Tibial artery (tissue), 4 donors: ENCODE measurements at places on chromosomes 7 and 10.

GRCh38 chr7:127652333-127653248 lies 597 bp downstream of the SND1 start:
- DNase-seq, result no peak

- peak; percentile 76 for DNase-seq
These were observed 8.7 kb upstream of the BAMBI start for GRCh38 chr10:28668363-28669226.

DNA sequence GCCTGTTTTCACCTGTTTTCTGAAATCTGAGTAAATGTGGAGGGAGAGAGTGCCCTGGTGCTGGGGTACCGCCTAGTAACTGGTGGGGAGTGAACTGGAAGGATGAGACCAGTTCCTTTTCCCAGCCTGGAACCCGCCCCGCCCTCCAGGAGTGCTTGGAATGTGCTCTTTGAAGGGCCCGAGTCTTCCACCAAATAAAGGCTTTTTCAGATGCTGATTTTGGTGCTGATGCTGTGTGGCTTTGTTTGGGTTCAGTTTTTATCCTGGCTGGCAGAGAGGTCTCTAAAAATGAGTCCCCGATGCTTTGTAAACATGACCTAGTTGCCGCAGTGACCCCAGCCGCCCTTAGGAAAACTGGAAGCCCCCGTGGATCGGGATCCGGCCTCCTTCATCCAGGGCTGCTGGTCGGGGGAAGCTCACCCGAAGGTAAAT lies 25.9 kb downstream of the FOXK1 start:
- DNase-seq, result no peak

DNA sequence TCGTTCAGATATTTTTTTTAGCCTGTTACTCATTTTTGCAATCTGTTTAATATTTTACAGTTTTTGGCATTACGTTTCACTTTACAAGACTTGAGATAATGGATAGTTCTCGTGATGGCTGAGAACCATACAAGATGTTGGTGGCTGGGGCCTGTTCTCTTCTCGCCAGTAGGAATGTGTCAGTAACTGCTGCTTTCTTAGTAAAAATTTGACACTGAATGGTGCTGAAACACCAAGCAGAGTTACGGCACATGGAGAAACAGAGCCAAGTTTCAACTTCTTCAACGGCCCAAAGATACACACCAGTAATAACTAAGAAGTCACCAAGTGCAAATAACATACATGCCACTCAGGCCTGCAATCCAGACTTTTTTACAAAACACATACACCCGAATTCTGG lies 130.4 kb downstream of the NRP1 start:
- no peak for DNase-seq

- DNase-seq, result no peak
These were observed 50.4 kb downstream of the RBM33 start for GRCh38 chr7:155694851-155695250.

DNA sequence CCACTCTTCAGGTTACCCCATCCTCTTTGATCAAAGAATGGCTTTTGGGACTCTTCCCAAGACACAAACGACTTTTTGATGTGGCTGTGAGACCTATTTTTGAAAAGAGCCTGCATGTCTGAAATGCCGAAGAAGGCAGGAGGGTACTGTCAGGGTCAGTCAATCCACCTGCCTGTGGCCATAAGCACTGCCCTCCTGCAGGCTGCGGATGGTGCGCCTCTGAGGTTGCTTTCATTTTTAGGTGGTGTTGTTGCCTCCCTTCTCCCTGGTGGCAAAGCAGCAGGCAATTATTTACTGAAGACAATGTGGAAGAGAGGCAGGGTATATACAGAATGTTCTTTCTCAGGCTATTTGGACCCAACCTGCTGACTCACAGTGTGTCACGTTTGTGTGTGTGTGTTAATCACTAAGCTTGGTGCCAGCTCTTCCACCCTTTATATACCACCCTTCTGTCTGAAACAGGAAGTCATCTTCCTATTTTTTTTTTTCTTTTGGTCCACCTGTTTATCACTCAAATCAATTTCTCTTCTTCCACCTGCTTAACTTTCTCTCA lies 1421.2 kb upstream of the CELF2 start:
- no peak for DNase-seq

GRCh38 chr10:47335906-47336305 lies 12.3 kb upstream of the RBP3 start:
- peak; percentile 35 for DNase-seq

DNA sequence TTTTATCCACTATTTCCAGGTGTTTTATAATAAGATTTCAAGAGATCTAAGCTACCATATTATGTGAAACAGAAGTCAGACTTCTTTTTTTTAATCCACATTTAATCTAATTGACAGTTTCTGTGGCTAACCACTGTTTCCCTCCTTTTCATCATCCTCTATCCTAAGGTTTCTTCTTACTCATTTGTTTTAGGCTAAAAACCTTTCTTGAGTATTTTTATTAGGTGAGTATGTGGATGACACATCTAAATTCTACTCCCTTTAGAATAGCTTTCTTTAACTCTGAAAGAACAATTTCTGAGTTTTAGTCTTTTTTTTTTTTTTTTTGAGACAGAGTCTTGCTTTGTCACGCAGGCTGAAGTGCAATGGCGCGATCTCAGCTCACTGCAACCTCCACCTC lies 62.7 kb downstream of the NPY start:
- no peak for DNase-seq

- no peak for DNase-seq
These were observed 110.1 kb downstream of the ARID5B start for GRCh38 chr10:62011558-62011957.

- no peak for DNase-seq
These were observed 175.4 kb downstream of the MGMT start for GRCh38 chr10:129642427-129642826.

GRCh38 chr10:116636976-116637375 lies 16.2 kb downstream of the PNLIPRP2 start:
- no peak for DNase-seq

DNA sequence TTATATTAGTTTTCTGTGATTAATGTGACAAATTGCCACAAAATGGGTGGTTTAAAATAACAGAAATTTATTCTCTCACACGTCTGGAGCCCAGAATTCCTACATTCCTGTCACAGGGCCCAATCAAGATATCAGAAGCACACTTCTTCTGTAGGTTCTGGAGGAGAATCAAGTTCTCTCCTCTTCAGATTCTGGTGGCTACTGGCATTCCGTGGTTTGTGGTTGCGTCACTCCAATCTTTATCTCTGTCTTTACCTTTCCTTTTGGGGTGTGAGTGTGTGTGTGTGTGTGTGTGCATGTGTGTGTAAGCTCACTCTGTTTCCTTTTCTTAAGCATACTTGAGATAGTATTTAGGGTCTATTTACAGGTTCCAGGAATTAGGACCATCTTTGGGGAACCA lies 115.5 kb upstream of the DKK1 start:
- no peak for DNase-seq

DNA sequence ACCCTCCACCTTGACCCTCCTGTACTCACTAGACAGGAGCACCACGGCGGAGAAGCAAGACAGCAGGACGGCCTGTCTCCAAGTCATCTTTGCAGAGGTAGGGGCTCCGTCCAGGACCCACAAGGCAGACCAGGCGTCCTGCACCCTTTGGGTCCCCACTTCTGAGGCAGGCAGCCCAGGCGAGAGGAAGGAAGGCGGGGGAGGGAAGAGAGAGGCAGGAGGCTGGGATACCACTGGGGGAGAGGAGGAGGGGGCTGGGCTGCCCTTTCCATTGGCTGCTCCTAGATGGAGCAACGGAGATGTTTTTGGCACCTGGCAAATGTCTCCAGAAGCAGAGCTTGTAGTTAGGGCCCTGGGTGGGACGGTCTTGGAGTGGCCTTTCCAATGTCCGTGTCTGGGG lies at the start of gene UCMA:
TSS of gene UCMA (minus strand) at position 203 of the 400 bp plus-strand sequence. CDS start at position 87, 116 bp downstream.
- no peak for DNase-seq

DNA sequence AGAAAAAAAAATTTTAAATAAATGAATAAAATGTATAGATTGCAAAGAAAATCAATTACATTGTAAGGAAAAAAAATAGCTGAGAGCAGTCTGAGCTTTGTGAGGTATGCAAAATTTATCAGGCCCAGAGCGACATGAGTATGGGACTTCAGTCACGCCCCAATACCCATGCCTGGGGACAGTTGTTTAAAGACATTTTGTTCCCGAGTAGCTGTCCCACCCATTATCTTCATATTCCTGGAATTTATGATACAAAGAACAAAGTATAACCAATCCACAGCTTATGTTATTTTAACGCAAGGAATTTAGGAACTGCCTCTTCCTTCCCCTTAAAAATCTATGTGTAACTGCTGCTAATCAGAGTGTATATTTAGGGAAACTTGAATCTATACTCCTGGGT lies 1.6 kb upstream of the PON2 start:
- DNase-seq, result no peak

DNA sequence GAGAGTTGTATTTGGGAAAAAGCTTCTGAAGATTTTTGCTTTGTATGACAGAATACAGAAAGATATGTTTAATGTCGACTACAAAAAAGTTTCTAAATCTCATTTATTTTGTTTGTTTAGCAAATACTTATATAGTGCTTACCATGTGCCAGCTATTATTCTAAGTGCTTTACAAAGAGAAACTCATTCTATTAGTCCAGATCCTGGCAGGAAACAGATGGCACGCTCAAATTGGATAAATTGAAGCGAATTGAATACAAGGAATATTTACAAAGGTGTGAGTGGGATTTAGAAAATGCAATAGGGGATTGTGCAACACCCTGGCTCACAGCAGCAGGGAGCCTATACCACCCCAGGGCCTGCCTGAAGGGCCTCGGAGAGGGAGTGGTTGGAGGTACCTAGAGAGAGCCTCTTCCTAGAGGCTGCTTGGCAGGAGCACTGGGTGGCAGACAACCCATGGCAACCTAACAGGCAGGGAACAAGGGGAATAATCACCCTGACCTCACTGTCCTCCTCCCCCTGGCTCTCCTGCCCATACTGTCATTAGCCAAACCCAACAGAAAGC lies 27.6 kb upstream of the FAM204A start:
- no peak for DNase-seq

GRCh38 chr7:79141252-79141651 lies 312.2 kb downstream of the MAGI2 start:
- no peak for DNase-seq

DNA sequence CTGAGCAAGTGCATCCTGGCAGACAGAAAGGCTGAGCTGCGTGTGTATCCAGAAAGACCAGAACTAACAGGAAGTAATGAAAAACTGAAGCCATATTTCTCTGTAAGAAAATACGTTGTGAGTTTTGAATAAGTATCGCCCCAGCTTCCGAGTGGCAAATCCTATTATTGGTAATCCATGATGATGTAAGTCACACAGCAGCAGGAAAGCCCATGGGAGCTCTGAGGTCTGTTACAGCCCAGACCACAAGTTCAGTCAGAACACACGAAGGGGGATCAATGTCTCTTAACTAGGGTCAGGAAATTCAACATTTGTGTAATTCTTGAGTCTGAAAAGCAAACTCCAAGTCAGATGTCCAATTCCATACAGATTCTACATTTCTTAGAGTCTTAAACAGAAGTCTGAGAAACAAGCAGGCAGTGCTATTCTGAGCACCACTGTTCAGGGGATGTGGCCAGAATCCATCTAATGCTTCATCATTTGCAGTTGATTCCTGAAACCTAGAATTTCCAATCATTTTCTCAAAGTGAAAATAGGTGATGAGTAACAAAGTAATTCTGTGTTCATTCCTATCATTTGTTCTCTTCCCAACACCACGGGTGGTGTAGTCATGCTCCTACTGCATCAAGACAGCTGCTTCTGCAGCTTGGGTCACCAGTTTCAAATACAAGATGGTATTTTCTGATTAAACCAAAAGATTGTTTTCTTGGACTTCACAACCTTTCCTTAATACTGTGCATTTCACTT lies at the start of gene LRIT2:
TSS of gene LRIT2 (minus strand) at position 118 of the 747 bp plus-strand sequence. CDS start at position 94, 24 bp downstream.
- DNase-seq, result peak; percentile 6

GRCh38 chr7:41287559-41288335 lies 415.1 kb downstream of the INHBA start:
- no peak for DNase-seq

GRCh38 chr7:13904007-13904406 lies 85.5 kb downstream of the ETV1 start:
- DNase-seq, result no peak

GRCh38 chr10:66684581-66684980 lies 241.3 kb upstream of the LRRTM3 start:
- DNase-seq, result no peak

GRCh38 chr10:108598831-108599230 lies 1324.5 kb downstream of the XPNPEP1 start:
- DNase-seq, result no peak

DNA sequence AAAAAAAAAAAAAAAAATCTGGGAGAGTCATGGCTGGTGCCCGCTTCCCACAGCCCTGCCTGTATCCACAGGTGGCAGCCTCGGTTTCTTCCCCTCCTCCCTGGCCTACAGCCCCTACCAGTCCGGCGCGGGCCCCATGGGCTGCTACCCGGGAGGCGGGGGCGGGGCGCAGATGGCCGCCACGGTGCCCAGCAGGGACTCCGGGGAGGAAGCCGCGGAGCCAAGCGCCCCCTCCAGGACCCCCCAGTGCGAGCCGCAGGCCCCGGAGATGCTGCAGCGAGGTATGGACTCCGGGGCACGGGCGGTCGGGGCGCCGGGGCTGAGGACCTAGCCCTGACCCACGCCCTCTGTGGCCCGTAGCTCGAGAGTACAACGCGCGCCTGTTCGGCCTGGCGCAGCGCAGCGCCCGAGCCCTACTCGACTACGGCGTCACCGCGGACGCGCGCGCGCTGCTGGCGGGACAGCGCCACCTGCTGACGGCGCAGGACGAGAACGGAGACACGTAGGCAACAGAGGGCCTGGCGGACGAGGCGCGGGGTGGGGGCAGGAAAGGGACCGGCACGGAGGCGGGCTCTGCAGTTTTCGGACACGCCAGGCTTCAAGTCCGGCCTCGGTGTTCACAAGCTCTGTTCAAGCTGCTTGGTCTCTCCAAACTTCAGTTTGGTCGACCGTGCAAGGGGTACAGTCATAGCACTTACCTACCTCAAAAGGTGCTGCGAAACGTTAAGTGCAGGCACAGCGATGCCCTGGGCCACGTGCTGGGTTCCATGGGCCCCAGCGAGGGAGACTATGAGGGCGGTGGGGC lies 3.9 kb downstream of the NFKB2 start:
- peak; percentile 86 for DNase-seq

DNA sequence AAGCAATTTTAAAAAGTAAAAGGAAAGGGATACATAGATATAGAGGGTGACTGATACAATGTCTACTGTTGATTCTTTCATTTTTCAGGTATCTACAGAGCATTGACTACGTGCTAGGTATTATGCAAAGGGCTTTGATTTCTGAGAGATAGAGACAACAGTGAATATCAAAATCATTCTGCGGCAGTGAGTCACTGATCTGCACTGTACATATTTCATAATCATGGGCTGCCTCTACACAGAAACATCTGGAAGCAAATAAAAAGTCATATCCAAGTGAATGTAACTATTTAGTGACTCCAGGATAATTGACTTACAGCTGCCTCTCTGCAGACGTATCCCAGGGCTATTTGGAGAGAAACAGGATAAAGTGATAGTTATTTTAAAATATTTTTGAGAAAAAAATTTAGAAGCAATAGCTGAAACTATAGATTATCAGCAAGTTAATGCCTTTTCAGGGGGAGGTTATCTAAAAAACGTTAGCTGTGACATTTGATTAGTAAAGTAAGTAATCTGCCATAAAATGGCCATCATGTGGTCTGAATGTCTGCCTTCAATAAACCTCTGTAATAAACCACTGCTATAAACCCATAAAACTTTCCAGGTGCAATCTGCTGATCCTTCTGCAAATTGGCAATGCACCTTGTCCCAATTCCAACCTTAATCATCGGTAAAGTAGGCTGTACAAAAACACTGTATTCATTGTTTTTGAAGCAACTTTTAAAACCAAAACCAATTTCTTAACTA lies 43.7 kb downstream of the CPXM2 start:
- no peak for DNase-seq
